Activated CD4-positive, alpha-beta memory T cell treated with anti-CD3 and anti-CD28 coated beads for 36 hours (primary cell): ENCODE measurements at places on chromosomes 5 and 9. TPM values are rescaled to one million over a fixed set of nuclear protein-coding genes. Genes with fewer than 3 reads are reported as not detected.
A peak's percentile ranks its signal among the peaks of the same experiment; 100 is the strongest.

NDST1 gene
- 2.5 TPM for total RNA-seq

PCDHGA3 gene
- not detected for total RNA-seq

ZNF367 gene
- 30.1 TPM for total RNA-seq

GPR151 gene
- not detected for total RNA-seq

- no peak overlapping the region for H3K4me3 ChIP-seq
- no peak for DNase-seq
- H3K27ac ChIP-seq = no peak overlapping the region
- no peaks in the 10 kb centered on the region for H3K36me3 ChIP-seq
Measured at GRCh38 chr5:82657033-82657699, 379.0 kb upstream of the RPS23 start.

DNA sequence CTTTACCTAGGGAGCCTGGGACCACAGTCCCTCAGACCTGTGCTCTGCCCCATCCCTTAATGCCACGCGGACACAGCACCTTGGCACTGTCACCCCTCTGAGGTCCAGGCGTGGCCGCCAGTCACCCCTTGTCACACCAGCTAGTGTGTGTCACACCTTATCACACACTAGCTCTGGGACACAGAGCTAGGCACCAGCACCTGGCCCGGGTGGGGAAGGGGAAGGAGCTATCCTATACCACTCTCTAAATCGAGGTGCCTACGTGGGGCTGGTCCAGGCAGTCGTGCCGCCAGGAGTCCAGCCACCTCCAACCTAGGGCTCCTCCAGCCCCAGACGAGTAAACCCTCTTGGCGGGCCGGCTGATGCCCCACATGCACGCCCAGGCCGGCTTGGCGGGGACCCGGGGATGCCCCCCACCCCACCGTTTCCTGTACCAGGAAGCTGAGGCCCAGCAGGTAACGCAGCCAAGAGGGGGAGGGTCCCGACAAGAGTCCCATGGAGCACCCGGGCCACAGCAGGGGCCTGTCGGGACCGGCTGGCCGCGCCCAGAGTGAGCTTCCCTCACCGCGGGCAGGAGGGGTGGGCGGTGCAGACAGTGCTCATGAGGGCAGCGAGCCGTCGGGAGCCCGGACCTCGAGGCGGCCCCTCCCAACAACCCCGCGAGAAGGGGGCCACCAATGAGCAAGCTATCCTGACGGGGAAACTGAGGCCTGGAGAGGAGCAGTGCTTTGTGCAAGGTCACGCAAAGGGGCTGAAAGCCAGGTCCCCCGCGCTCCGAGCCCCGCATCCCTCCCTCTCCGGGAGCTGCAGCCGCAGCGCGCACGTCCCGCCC lies 550 bp downstream of the CORO2A start:
- DNase-seq = peak; percentile 46
- peak overlapping the region; percentile 71 for H3K4me3 ChIP-seq
- H3K36me3 ChIP-seq = no peaks in the 10 kb centered on the region
- H3K4me1 ChIP-seq = peaks cover 21% of the 10 kb centered on the region

DNA sequence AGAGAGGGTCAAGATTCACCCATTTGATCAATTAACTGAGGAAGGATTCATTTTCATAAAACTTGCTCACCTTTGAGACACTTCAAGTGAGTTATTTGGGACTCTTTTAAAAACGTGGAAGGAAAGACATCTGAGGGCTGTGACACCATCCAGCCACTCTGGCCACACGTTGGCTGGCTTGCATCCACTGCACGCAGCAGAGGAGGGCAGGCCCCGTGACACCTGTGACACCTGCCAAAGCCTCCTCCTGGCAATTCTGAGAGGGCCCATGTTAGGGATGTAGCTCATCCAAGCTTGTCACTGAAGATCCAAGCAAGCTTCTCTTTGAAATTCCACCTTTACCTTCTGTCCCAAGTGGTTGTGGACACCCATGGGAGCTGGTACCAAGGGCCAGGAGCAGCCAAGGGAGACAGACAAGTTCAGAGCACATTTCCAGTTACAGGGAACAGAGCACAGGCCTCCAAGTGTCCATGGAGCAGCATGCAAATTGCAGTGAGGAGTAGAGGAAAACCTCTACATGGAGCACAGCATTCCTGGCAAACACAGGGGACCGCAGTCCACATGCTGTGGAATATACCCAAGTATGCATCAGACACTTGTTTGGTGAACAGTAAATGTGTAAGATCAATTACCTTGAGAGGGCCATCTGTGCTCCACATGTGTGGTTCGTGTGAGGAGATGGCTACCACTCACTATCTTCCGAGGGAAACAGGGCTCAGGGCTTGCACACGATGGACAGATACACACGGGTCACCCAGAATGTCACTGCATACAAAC lies 4.8 kb downstream of the PRSS3 start:
- no peaks in the 10 kb centered on the region for H3K36me3 ChIP-seq
- H3K4me3 ChIP-seq = no peak overlapping the region
- no peaks in the 10 kb centered on the region for H3K4me1 ChIP-seq
- no peak for DNase-seq

DNA sequence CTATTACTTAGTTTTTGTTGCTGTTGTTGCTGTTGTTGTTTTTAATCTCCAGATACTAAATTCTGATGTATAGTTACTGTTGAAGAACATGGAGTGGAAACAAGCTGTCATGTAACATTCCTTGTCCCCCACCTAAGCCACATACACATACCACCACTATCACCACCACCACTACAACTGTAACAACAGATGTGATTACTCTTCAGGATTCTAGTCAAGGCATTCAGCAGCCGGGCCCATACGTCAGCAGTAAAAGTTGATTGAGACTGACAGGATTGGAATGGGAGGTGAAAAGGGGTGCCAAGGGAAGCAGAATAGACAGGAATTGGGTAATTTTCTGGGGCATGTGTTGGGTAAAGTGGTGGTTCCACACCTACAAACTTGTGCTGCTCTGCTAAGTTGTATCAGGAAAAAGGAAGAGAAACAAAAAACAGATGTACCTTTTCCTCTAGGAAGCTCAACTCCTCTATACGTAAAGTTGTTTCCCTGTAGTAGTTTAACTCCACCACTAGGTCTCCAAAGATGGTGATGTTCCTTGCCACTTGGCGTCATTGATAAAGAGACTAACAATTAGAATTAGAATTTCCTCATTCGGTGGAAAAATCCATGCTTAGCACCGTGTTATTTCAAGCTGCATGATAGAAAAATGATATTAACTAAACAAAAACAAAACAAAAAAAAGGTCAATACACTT lies 138.6 kb downstream of the ARRDC3 start:
- no peak for DNase-seq
- peaks cover 2% of the 10 kb centered on the region for H3K27me3 ChIP-seq
- peaks cover 7% of the 10 kb centered on the region for H3K36me3 ChIP-seq
- no peak overlapping the region for H3K4me3 ChIP-seq
- no peak overlapping the region for H3K27ac ChIP-seq

GRCh38 chr5:137075163-137075970 lies 423.8 kb downstream of the SPOCK1 start:
- no peak overlapping the region for H3K4me3 ChIP-seq
- H3K27ac ChIP-seq = no peak overlapping the region
- H3K27me3 ChIP-seq = peaks cover 5% of the 10 kb centered on the region
- no peaks in the 10 kb centered on the region for H3K4me1 ChIP-seq
- H3K36me3 ChIP-seq = no peaks in the 10 kb centered on the region
- peak; percentile 51 for DNase-seq
